Activated T-helper 1 cell treated with anti-CD3 and anti-CD28 coated beads, Interleukin-12 subunit alpha, Interleukin-12 subunit beta, Interleukin-2, Interleukin-4 antibody, amounts not matched to agents 30 ng/mL and 10 ng/mL and 1 ng/mL, durations not matched to agents 14 hours and 24 hours and 36 hours (primary cell): ENCODE measurements at places on chromosomes 12 and 14. TPM values are rescaled to one million over a fixed set of nuclear protein-coding genes. Genes with fewer than 3 reads are reported as not detected.

- peaks cover 7% of the 10 kb centered on the region for H3K27me3 ChIP-seq
- H3K4me3 ChIP-seq: no peak overlapping the region
- H3K36me3 ChIP-seq: no peaks in the 10 kb centered on the region
- no peaks in the 10 kb centered on the region for H3K4me1 ChIP-seq
- no peak for DNase-seq
These were observed 23.8 kb upstream of the COX6A1 start for GRCh38 chr12:120413901-120414695.

DNA sequence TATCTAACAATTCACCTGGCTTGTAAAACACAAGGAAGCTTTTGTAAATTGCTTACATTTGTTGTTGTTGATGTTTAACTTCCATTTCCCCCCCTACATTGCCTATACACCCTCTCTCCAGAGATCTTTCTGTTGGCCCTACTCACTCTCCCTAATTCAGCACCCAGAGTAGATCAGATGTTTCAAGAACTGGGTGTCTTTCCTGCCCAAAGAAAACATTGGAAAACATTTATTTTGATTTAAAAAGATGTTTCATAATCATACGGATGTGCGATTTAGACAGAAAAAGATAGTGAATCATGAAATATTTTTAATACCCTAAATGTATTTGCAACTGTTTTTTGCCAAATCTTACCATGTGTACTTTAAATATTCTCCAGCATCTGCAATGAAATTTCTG, 446.4 kb upstream of the RGS6 start:
- peaks cover 32% of the 10 kb centered on the region for H3K36me3 ChIP-seq
- H3K27ac ChIP-seq: no peak overlapping the region
- no peak for DNase-seq
- peaks cover 23% of the 10 kb centered on the region for H3K4me1 ChIP-seq
- H3K27me3 ChIP-seq: no peaks in the 10 kb centered on the region

DNA sequence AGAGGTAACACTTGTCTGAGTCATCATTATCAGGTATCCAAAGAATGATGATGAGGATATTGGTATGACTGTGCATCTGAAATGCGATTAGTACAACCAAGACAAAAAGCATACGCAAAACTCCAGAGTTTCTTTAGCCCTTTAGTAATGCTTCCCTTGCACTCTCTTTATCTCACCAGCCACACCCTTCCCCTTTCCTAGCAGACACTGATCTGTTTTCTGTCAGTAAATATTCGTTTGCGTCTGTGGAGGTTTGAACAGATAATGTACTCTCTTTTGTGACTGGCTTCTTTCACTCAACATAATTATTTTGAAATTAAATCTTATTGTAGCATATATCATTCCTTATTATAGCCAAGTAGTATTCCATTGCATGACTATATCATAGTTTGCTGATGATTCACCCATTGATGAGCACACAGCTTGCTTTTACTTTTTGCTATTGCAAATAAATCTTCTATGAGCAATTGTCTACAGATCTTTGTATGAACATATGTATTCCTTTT, 775.7 kb downstream of the SLC6A15 start:
- H3K36me3 ChIP-seq: no peaks in the 10 kb centered on the region
- no peaks in the 10 kb centered on the region for H3K4me1 ChIP-seq
- DNase-seq: no peak

DNA sequence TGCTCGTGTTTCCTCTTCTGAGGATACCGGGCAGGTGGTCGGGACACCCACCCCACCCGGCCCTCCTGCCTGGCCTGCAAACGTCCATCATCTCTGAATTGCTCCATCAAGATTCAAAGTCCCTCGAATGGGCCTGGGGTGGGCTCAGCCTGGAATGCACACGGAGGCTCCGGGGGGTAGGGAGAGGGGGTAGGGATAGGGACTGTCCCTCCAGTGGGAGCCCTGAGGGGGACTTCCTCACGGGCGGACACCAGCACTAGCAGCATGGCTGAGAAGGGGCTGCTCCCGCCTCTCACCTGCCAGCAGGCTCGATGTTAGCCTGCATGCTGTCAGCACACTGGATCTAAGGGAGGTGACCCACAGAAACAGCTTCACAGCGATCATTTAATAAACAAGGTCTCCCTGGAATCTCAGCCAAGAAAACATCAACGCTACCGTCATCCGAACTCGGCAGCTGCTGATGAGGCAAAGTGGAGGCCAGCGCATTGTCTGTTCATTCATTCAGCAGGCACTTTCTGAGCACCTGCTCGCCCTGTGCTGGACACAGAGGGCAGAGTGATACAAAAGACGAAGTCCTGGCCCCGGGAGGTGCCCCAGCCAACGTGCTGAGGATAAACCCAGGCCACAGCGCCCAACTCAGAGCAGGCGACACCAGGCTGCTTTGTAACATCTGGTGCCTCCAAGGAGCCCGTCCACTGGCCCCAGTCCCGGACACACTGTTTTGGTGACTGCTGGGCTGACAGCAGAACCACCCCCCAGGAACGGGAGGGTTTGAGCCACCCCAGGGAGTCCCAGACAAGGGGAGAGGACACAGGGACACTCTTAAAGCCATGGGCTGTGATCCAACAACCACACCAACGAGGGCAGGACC, 6.3 kb downstream of the TMEM179 start:
- H3K27me3 ChIP-seq: peaks cover 9% of the 10 kb centered on the region
- H3K4me1 ChIP-seq: no peaks in the 10 kb centered on the region
- no peaks in the 10 kb centered on the region for H3K36me3 ChIP-seq

DNA sequence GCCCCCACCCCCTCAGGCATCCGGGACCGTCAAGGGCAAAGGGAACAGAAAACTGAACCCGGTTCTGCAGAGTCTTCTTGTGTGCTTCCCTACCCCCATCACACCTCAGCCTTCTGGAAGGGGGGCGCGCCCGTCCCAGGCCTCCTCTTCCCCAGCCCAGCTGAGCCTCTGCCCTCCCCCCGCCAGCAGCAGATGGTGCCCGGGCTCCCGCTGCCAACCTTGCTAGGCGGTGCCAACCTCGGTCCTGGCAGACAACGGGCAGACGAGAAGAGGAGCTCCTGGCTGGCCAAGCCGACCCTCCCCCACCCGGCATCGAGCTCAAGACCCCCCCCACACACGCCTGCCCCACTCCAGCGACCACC, 8.7 kb downstream of the STAC3 start:
- H3K4me1 ChIP-seq: peaks cover 59% of the 10 kb centered on the region
- DNase-seq: no peak
- peaks cover 3% of the 10 kb centered on the region for H3K36me3 ChIP-seq
- H3K27ac ChIP-seq: no peak overlapping the region
- H3K4me3 ChIP-seq: no peak overlapping the region

DNA sequence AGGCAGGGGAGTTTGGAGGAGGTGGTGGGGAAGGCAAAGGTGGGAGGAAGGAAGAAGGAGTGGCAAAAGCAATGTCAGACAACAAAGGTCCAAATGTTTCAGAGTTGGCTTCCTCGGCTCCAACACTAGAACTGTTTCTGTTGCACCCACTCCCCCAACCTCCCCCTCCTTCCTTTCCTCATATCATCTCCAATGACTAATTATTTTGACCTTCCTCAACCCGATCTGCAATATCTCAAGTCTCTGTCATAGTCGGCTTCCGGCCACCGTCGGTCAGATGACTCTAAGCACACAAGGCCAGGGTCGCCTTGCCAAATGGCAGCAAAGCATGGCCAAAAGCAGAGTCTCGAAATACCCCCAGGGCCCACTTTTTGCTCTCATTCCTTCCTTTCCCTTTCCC, 637.0 kb upstream of the TBX3 start:
- H3K4me1 ChIP-seq: no peaks in the 10 kb centered on the region
- H3K27me3 ChIP-seq: no peaks in the 10 kb centered on the region
- H3K27ac ChIP-seq: no peak overlapping the region
- H3K4me3 ChIP-seq: no peak overlapping the region
- DNase-seq: no peak

DNA sequence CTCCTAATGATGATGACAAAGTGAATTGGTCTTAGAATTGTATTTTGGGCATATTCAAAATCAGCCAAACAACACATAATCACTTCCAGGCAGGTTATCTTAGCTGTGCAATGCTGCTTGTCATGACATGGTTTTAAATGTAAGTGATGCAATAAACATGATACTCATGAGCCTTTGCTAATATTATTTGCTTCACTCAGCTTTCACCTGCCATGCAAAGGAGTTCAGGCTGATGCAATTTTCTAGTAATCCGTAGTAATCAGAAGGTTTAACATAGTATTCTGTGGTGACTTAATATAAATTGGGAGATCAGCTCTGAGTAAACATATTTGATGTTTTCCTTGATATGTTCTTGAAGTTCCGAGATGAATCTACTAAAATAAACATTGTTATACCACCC, 29.1 kb downstream of the TMEM260 start:
- peaks cover 19% of the 10 kb centered on the region for H3K36me3 ChIP-seq
- DNase-seq: no peak
- no peak overlapping the region for H3K4me3 ChIP-seq
- H3K27ac ChIP-seq: no peak overlapping the region
- H3K27me3 ChIP-seq: no peaks in the 10 kb centered on the region

DNA sequence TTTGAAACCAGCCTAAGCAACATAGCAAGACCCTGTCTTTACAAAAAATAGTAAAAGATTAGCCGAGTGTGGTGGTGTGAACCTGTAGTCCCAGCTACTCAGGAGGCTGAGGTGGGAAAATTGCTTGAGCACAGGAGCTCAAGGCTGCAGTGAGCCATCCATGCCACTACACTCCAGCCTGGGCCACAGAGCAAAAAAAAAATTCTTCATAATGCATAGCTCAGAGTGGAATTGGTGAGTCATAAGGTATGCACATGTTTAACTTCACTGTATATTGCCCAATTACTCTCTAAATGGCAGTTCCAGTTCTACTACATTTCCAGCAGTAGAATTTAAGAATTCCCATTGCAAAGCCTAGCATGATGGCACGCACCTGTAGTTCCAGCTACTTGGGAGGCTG, 26.8 kb upstream of the CLIP1 start:
- peaks cover 9% of the 10 kb centered on the region for H3K27me3 ChIP-seq
- H3K4me3 ChIP-seq: no peak overlapping the region

DNA sequence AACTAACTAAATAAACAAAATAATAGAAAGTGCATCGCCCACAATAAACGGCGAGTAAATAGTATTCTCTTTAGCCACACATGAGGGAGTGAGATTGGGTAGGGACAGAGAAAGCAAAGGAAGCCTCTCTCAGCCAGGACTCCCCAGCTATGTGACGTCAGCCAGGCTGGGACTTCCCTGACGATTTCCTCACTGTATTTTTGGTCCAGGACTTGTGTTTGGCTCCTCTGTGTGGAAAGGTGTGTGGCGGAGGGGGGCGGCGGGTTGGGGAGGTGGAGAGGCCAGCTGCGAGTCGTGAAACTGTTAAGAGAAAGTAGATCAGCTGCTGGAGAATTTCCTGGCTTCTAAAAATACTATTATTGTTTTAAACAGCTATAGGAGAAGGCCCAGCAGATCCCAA, 1124.6 kb downstream of the AACS start:
- H3K27me3 ChIP-seq: no peaks in the 10 kb centered on the region
- DNase-seq: no peak
- no peaks in the 10 kb centered on the region for H3K36me3 ChIP-seq
- no peak overlapping the region for H3K27ac ChIP-seq

- H3K27ac ChIP-seq: no peak overlapping the region
- no peaks in the 10 kb centered on the region for H3K4me1 ChIP-seq
These were observed 152.3 kb downstream of the DIO2 start for GRCh38 chr14:80059041-80059440.

DNA sequence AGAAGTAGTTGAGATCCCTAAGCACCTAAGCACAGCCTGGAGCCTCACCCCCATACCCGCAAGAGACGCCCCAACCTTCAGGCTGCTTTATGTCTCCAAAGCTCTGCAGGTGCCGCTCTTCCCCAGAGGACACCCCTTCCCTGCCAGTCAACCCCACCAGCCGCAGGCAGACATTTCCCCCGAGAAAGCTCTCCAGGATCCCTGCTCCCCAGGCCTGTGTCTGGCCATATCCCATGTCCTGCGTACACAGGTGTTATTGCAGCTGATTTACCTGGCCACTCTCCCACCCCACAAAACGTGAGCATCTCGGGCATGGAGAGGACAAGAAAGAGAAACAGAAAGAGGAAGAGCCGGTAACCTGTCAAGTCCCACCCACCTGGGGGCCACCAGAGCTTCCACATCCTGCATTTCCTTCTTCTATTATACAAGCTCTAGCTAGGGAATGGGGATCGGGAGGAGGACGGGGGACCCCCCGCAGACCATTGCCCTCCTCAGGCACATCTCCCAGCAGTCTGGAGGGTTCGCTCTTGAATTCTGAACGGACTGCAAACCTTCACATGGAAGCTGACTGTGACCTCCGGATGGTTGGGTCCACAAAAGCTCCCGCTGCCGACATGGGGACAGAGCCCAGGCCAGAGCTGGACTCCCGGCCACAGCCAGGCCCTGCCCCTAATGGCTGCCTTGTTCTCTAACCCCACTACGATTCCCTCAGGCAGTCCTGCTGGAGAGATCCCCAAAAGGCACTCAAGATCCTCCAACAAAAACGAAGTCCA, 17.6 kb downstream of the CCDC88C start:
- DNase-seq: no peak
- peak overlapping the region; percentile 97 for H3K4me3 ChIP-seq
- H3K27me3 ChIP-seq: no peaks in the 10 kb centered on the region
- peak overlapping the region; percentile 96 for H3K27ac ChIP-seq

- peaks cover 36% of the 10 kb centered on the region for H3K36me3 ChIP-seq
- no peak for DNase-seq
- no peaks in the 10 kb centered on the region for H3K27me3 ChIP-seq
These were observed 39.2 kb downstream of the OSBPL8 start for GRCh38 chr12:76520348-76520747.

DNA sequence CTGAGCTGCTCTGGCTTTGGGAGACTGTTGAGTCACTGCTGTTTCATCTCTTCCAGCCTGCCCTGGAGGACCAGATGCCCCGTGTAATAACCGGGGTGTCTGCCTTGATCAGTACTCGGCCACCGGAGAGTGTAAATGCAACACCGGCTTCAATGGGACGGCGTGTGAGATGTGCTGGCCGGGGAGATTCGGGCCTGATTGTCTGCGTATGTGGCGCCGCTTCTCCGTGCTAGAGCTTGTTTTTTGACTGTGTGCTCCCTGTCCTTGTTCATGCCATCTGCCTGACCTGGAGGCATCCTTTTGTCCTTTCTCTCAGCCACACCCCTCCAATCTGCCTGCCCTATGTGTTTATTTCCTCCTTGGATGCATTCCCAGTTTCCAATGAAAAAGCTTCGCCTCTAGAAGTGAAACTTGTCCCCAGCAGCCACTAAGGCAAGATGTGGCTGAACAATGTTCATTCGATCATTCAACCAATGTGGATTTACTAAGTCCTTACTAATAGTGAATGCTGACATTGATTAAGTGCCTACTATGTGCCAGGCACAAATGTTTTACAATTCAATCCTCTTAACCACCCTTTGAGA, 98.6 kb downstream of the NT5DC3 start:
- H3K27ac ChIP-seq: no peak overlapping the region
- no peaks in the 10 kb centered on the region for H3K4me1 ChIP-seq
- H3K4me3 ChIP-seq: no peak overlapping the region

Gene SYT10
- not detected in 2 replicates for total RNA-seq

Gene RHOJ
- not detected in 2 replicates for total RNA-seq

Gene ANO4
- total RNA-seq: not detected in 2 replicates

Gene KRT83
- not detected in 2 replicates for total RNA-seq

Gene C3AR1
- 0.60 and 0.71 TPM in 2 replicates for total RNA-seq

Gene VRTN
- total RNA-seq: not detected in 2 replicates

Gene PTGER2
- total RNA-seq: 67.4 and 67.9 TPM in 2 replicates

Gene OVCH1
- not detected in 2 replicates for total RNA-seq

Gene RBMS2
- total RNA-seq: 4.0 and 6.5 TPM in 2 replicates

Gene CMA1
- total RNA-seq: not detected in 2 replicates

Gene EMP1
- 29.6 and 33.6 TPM in 2 replicates for total RNA-seq

Gene LRRC43
- total RNA-seq: 0.26 TPM in 1 of 2 replicates, not detected in the other
